ENCODE measurements at places on chromosomes 6 and 20.

GRCh38 chr6:118467181-118467580 lies 80.9 kb upstream of the PLN start:
- no peak for DNase-seq

GRCh38 chr6:15205321-15205720 lies 40.5 kb upstream of the JARID2 start:
- no peak for DNase-seq

- DNase-seq: no peak
Observed at GRCh38 chr6:25002326-25003091, 66.7 kb upstream of the RIPOR2 start.

GRCh38 chr6:68296126-68296525 lies 339.0 kb upstream of the ADGRB3 start:
- DNase-seq: no peak
